CD8-positive, alpha-beta memory T cell (primary cell): ENCODE measurements at places on chromosomes 1 and 21. TPM values are rescaled to one million over a fixed set of nuclear protein-coding genes. Genes with fewer than 3 reads are reported as not detected.

DNA sequence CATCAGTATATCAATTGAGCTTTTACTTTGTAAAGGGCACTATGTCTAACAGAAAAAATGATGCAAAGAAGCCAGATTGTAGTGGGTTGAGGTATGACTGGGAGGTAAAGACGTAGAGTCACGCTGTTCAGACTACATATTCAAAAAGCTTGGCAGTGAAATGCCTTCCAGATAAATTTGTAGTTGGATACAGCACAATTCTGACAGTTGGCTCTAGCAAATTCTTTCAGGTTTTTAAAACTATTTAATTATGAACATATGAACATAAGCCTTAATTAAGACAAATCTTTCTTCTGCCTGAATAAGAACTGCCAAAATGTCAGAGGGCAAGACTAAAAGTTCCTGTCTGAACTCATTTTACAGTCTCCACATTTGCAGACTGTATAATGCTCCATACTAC is 118.8 kb downstream of the DPYD start:
- no peak for DNase-seq
- no peaks in the 10 kb centered on the region for H3K4me1 ChIP-seq

NID1 gene
- total RNA-seq: 0.09 TPM

GRCh38 chr1:26700711-26701110 is 4.9 kb downstream of the ARID1A start:
- H3K27ac ChIP-seq: no peak overlapping the region
- H3K4me1 ChIP-seq: peaks cover 70% of the 10 kb centered on the region
- no peak overlapping the region for H3K4me3 ChIP-seq
- no peak for DNase-seq
- H3K36me3 ChIP-seq: no peaks in the 10 kb centered on the region

GRCh38 chr1:195664628-195665027 is 943.6 kb downstream of the KCNT2 start:
- no peaks in the 10 kb centered on the region for H3K36me3 ChIP-seq
- no peak for DNase-seq
- no peak overlapping the region for H3K27ac ChIP-seq
- H3K4me3 ChIP-seq: no peak overlapping the region

- no peaks in the 10 kb centered on the region for H3K4me1 ChIP-seq
- H3K36me3 ChIP-seq: peaks cover 34% of the 10 kb centered on the region
- H3K27me3 ChIP-seq: no peaks in the 10 kb centered on the region
- no peak overlapping the region for H3K4me3 ChIP-seq
- no peak overlapping the region for H3K27ac ChIP-seq
Measured at GRCh38 chr1:165659581-165659895, 28.5 kb downstream of the MGST3 start.
